ENCODE measurements at places on chromosomes 12 and 14.

DNA sequence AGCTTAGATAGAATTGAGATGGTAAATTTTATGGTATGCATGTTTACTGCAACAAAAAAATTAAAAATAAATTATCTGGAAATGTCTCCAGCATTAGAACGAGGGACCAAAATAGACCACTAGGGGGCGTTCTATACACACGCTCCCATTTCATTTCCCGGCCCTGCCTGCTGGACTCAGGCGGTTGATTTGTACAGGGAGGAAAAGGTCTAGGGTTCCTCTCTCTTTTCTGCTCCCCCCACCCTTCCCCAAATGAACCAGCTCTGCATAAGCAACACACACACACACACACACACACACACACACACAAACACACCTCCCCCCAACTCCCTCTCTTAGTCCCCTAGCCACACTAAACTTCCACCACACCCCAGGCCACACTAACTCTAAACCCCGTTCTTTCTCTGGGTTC, 7.8 kb upstream of the DTX1 start:
- peak; percentile 56 for DNase-seq

- DNase-seq, result no peak
Observed at GRCh38 chr14:103319422-103319821, 14.6 kb upstream of the EIF5 start.

DNA sequence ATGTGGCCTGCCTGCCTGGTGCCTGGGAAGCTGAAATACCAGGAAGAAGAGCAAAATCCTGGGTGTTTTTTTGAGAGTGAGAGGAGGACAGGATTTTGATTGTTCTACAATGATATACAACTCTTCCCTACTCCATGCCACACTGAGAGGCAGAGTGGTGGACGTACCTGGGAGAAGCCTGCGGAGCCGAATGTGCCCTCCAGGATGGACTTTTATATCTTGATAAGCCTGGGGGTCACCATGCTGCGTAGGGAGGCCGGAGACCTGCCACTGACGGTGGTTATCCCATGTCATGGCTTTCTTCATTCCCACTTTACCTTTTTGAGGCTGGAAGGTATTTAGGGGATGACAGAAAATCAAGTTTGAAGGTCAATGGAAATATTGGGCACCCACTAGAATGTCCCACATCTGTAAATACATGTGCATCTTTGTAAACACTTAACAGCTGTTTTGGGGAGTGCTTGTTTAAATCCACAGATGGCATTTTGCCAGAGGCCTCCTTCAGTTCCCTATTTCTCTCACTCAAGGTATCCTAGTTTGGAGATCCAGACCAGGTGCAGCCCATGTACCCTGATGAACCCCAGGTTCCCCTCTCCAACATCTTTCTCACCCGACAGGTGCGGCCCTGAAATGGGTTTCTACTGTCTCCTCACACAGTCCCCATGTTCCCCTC, 1.1 kb upstream of the GLT1D1 start:
- no peak for DNase-seq

DNA sequence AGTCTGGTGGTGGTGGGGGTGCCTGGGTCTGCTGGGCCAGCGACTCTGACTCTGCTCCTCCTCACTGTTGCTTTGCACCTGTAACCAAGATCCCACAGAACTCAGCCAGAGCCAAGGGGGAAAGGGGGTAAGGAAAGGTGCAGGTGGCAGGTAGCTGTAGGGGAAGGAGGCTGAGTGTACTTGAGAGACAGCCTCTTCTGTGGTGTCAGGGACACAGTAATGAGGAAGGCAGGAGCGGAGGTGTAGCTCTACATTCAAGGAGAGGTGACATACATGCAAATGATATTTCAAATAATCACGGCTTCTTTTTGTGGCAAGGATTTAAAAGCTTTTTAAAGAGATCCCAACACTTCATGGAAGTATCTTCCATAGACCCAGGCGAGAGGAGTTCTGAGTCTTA, 23.4 kb downstream of the TESPA1 start:
- no peak for DNase-seq

DNA sequence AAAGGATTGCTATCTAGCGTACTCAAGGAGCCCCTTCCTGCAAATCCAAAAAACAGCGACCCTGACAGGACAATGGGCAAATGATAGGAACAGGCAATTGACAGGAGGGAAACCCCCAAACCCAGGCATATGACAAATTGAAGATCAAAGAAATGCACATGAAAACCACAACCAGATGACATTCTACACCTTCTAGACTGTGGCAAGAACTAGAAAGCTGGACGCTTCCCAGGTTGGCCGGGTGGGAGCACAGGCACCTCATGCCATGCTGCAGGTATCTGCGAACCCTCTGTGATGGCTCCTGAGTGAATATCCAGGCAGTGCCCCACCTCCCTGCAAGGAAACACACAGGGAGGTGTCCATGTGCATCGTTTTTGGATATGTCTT, 37.1 kb downstream of the CMKLR1 start:
- no peak for DNase-seq

DNA sequence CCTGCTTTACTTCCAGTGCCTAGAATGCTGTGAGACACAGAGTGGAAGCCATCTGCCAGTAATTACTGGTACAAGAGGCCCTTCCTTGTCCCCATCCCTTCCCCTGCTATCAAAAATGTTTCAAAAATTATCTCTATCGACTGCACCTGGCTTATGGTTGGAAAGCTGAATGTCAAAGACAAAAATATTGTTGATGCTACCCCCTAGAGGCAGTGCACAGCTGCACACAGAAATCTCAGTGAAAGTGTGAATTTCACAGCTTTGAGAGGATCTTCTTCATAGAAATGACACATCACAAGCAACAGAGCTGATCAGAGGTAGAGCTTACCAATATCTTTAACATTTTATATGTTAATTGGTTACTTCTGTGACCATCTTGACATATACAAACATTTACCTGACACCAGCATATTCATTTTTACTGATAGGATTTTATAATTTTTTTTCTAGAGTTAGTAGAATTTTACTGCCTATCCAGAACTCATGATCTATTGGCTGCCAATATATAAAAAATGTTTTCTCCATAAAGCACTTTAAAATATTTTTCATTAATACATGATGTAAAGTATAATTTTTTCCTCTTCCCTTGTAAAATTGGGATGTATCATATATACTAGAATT, 138.0 kb downstream of the AACS start:
- DNase-seq, result no peak

GRCh38 chr12:112116232-112117060, 7.9 kb upstream of the NAA25 start:
- DNase-seq, result peak; percentile 65

DNA sequence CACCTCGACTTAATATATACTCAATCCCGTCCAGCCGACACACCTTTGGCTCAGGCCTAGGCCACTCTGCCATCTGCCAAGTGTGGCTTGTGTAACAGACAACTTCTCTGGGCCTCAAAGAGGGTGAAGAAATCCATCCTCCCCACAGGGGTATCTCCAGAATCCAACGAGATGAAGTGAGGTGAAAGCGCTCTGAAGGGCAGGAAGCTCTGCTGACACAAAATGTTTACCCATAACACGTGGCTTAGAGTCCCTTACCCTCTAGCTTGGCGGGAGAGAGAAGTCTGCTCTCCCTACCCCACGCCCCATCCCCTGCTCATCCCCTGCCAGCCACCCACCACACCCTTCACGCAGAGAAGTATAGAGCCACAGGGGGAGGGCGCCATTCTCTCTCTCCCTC, 13.0 kb downstream of the ZBTB39 start:
- no peak for DNase-seq

GRCh38 chr14:45198551-45198950, 54.5 kb downstream of the MIS18BP1 start:
- no peak for DNase-seq

- no peak for DNase-seq
Observed at GRCh38 chr12:54565310-54565985, 16.0 kb downstream of the PDE1B start.
